Spinal cord (tissue), 10 donors: ENCODE measurements at places on chromosomes 2 and 18. TPM values are rescaled to one million over a fixed set of nuclear protein-coding genes. Genes with fewer than 3 reads are reported as not detected.

OSR1 gene
- polyA plus RNA-seq, result 3.9 TPM

ATL2 gene
- polyA plus RNA-seq, result 36.4 TPM

NAT8 gene
- 1.5 TPM for polyA plus RNA-seq

ANTXR1 gene
- 47.8 TPM for polyA plus RNA-seq

CFC1 gene
- polyA plus RNA-seq, result 18.7 TPM

CYTIP gene
- 0.54 TPM for polyA plus RNA-seq

DNAH7 gene
- 16.1 TPM for polyA plus RNA-seq

TGFA gene
- polyA plus RNA-seq, result 39.6 TPM

TEX44 gene
- not detected for polyA plus RNA-seq

GCA gene
- polyA plus RNA-seq, result 32.3 TPM

MTHFD2 gene
- polyA plus RNA-seq, result 28.2 TPM

C1QL2 gene
- 0.48 TPM for polyA plus RNA-seq

ANKRD23 gene
- 14.4 TPM for polyA plus RNA-seq

TMEM163 gene
- polyA plus RNA-seq, result 71.6 TPM

SLC9A4 gene
- 0.08 TPM for polyA plus RNA-seq

C2orf15 gene
- 3.4 TPM for polyA plus RNA-seq

NRP2 gene
- 57.7 TPM for polyA plus RNA-seq

SERPINB5 gene
- not detected for polyA plus RNA-seq

LOXHD1 gene
- polyA plus RNA-seq, result 0.29 TPM

PLEK gene
- 5.2 TPM for polyA plus RNA-seq

DSG1 gene
- not detected for polyA plus RNA-seq

DNAJC5G gene
- polyA plus RNA-seq, result 0.48 TPM

GAL3ST2 gene
- 0.79 TPM for polyA plus RNA-seq

RSAD2 gene
- polyA plus RNA-seq, result 2.1 TPM

MARCHF4 gene
- polyA plus RNA-seq, result 40.1 TPM

CAPN10 gene
- 50.8 TPM for polyA plus RNA-seq

FSIP2 gene
- 1.2 TPM for polyA plus RNA-seq
